Putamen (tissue), 1 donor: ENCODE measurements at places on chromosomes 5 and 9.

- DNase-seq, result no peak
Measured at GRCh38 chr5:122155546-122155945, 26.2 kb downstream of the ZNF474 start.

DNA sequence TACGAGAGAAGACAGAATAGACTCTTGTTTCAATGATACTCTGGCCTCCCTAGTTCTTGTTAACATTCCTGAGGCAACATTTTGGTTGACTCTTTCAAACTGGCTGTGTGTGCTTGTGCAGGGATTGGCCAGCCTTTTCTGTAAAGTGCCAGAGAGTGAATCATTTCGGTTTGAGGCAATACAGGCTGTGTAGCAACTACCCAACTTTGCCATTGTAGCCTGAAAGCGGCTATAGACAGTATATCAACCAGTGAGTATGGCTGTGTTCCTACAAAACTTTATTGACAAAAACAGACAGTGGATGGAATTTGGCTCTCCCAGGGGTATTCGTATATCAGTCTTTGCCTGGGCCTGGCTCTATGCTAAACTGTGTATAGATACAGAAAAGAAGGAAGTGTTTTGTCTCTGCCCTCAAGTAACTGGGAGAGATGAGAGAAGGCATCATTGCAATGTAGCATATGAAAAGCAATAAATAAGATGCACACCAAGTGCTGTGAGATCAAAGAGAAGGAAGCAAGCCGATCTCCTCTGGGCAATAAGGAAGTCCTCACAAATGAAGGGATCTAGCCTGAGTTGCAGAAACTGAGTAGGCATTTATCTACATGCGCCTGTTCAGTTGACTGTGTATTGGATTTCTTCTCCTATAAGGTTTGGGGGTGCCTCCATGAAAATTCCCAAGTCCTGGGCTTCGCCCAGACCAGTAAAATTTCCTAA is 568.0 kb upstream of the KLF4 start:
- DNase-seq, result no peak

GRCh38 chr5:29796013-29796412 is 1397.5 kb upstream of the CDH6 start:
- DNase-seq, result no peak

- no peak for DNase-seq
Measured at GRCh38 chr9:102479191-102479590, 515.9 kb upstream of the CYLC2 start.

DNA sequence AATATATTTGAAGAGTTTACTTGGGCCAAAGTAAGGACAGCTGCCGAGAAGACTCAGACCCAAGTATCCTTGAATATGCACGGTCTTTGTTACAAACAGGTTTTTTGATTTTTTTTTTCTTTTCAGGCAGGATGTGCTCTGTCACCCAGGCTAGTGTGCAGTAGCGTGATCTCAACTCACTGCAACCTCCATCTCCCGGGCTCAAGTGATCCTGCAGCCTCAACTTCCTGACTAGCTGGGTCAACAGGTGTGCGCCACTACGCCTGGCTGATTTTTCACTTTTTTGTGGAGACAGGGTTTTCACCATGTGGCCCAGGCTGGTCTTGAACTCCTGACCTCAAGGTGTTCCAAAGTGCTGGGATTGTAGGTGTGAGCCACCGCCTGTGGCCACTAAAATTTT is 27.4 kb downstream of the JMY start:
- no peak for DNase-seq

DNA sequence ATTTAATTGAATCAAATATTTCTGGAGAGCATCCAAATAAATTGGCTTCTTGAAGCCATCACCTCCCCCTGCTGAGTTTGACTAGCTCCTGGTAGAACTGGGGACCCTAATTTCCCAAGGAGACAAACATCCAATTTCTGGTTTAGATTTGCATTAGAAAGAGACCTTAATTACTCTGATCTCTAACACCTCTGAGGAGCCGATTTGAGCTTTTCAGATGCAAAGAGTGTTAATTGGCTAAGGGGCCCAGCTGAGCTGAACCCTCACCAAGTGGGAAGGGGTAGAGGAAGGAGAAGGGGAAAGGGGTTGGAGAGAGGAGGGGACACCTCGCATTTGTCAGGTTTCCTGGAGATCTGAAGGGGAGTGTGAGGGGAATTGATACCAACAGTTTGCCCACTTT is 145.4 kb upstream of the SHB start:
- no peak for DNase-seq
